ENCODE measurements at places on chromosomes 5 and 9. TPM values are rescaled to one million over a fixed set of nuclear protein-coding genes. Genes with fewer than 3 reads are reported as not detected.

DNA sequence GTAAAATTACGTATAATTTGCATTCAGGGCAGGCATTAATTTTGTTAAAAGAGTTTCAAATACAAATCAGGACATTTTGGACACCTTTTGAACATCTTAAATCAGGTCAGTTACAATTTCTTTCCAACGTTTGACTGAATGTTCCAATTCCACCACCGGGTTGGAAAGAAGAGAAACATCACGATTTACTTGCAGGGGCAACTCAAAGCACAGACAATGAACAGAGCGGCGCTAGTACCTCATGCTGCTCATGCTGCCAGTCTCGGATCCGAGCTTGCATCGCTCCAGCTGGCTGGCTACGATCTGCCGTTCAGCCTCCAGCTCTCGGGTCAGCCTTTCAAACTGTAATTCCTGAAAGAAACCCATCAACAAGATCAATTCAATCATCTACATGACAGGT is 339.5 kb downstream of the CTNND2 start:
- no peak for DNase-seq

GRCh38 chr5:121731377-121731776 is 120.3 kb upstream of the FTMT start:
- no peak for DNase-seq

- no peak for DNase-seq
Measured at GRCh38 chr5:57695706-57696388, 213.2 kb upstream of the ACTBL2 start.

DNA sequence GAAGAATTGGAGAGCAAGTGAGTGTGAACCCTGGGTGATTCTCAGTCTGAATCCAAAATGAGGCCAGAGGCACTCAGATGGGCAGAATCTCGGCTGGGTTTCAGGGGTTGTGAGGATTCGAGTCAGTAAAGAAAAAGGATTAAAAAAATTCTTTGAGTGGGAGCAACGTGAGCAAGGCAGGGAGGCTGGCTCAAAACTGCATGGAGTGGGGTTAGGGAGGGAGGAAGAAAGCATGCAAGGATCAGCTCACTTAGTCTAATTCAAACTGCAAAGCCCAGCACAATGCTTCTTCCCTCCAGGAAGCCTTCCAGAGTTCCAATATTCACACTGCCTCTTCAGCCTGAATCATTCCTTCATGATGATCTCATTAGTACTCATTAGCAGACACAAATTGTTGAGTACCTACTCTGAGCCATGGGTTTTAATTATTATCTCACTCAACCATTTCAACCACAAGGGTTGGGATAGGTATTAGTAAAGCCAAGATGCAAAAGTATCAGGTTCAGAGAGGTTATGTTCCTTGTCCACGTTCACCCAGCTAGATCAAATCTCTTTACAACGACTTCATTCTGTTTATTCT is 95.8 kb downstream of the BRINP1 start:
- no peak for DNase-seq

DNA sequence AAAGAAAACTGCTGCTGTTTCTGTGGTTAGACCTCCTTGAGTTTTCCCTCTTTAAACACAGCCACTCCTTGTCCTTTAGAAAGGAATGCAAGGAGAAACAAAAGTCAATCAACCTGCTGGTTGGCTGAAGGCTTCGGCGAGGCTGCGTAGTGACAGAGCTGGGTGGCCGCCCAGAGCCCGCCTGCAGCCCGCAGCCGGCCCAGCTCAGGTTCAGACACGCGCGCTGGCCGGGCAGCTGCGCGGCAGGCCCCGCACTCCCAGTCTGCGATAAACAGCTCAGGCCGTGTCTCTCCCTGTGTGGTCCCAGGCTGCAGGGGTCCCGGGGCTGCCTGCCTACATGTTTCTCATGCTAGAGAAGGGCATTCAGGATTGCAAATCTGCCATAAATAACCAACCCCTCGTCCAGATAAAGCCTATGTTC is 115.4 kb downstream of the HSD17B3 start:
- DNase-seq = peak; percentile 53

- DNase-seq = no peak
Measured at GRCh38 chr9:115202960-115203751, 85.2 kb upstream of the TNC start.

GRCh38 chr5:16137177-16137576 is 42.4 kb downstream of the MARCHF11 start:
- DNase-seq = no peak

GRCh38 chr9:127789179-127789578 is 3.3 kb downstream of the CDK9 start:
- no peak for DNase-seq

- DNase-seq = no peak
Measured at GRCh38 chr5:107781451-107781850, 110.7 kb upstream of the EFNA5 start.

DNA sequence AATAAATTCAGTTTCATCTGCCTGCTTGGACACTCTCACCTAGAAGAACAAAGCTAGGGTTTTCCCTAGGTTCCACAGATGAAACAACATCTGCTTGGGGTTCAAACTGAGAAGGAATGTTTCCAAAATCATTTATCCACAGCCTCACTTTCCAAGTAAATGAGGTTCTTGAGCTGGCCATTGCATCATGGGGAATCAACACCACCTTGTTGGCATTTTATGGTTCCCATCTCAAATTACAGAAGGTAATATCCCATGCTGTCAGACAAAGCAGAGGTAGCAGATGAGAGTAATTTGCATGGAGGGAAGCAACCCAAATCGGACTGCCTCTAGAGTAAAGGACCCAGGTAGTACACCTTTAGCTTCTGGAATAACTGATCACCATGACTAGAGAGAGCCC is 10.5 kb upstream of the NR4A3 start:
- DNase-seq = no peak

DNA sequence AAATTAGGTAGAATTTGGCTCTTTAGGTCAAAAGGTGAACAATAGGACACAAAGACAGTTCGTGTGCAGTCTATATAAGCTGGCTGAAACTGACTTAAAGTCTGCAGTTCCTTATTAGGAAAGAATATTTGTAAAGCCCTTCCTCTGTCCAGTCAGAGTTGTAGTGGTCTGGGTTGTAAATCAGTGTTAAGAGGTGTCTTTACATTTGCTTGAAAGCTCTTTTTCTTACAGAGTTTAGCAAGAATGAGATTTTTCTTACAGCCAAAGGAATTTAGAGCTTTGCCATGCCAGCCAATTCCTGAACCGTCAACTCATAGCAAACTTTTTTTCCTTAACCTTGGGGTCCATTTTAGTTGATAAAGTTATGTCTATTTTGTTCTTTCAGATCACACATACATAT is 786.1 kb upstream of the CTNND2 start:
- no peak for DNase-seq

DNA sequence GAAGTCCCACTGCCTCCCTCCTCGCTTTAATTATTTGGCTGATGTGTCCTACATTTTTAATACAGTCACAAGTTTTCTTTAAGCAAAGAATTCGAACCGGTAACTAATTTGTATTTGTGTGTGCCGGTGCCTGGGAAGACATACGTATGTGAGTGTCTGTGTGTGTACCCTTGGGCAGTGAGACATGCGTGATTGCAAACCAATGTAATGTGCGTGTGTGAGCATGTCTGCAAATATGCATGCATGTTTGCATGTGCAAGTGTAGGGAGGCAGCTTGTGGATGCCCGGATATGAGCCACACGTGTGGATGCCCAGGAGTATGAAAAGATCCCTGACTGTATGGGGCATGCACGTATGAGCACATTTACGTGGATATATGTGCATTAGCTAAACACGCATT is 44.4 kb upstream of the NEK6 start:
- no peak for DNase-seq

- no peak for DNase-seq
Measured at GRCh38 chr5:7886849-7887475, 18.0 kb downstream of the MTRR start.

DNA sequence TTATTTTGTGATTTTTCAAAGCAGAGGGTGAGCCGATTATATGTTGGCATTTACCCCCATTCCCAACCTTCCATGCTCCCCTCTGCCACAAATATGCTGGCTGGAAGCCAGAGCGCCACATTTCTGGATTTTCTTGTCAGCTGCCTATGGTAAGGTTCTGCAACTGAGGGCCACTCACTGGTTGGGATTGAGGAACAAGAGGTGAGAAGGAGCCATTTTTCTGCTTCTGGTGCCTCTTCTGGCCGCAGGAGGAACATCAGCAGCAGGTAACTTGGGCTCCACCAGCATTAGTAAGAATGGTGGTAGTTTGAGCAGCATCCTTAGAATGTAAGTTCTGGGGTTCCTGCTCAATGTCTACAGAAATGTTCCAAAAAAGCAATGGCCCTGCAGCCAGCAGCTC is 159.5 kb upstream of the MAST4 start:
- DNase-seq = no peak

- DNase-seq = no peak
Measured at GRCh38 chr9:93730217-93730616, 153.8 kb downstream of the PHF2 start.

DNA sequence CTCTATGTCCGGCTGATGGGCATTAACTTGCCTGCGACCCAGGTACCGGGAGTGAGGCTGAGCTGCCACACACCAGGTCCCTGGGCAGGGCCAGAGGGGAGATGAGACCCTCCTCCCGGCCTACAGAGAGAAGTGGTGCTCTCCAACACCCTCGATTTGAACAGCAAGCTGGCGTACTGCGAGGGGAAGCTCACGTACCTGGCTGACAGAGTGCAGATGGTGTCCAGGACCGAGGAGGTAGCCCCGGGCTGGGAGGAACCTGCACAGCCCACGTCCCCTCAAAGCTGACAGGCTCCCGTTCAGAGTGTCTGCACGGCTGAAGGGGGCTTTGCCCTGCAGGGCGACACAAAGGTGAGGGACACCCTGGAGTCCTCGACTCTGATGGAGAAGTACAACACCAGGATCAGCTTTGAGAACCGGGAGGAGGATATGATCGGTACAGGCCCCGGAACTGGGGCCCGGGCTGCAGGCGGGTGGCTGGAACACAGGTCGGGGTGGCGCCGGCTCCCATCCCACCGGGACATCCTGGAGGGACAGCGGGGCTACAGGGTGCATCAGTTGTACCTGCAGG is 1.0 kb upstream of the RABL6 start:
- no peak for DNase-seq

GRCh38 chr9:69637817-69638200 is 34.4 kb downstream of the APBA1 start:
- DNase-seq = no peak

GRCh38 chr9:108300306-108301287 is 555.2 kb downstream of the ACTL7B start:
- DNase-seq = no peak

Gene RNF183
- total RNA-seq = 5.3 TPM

Gene NIPSNAP3A
- total RNA-seq = 19.5 TPM
